Stimulated activated CD4-positive, alpha-beta T cell treated with anti-CD3 and anti-CD28 coated beads, Interleukin-12 subunit alpha, Interleukin-12 subunit beta, amount 100 ng/mL, for 4 hours (primary cell): ENCODE measurements at places on chromosomes 1 and 21.

DNA sequence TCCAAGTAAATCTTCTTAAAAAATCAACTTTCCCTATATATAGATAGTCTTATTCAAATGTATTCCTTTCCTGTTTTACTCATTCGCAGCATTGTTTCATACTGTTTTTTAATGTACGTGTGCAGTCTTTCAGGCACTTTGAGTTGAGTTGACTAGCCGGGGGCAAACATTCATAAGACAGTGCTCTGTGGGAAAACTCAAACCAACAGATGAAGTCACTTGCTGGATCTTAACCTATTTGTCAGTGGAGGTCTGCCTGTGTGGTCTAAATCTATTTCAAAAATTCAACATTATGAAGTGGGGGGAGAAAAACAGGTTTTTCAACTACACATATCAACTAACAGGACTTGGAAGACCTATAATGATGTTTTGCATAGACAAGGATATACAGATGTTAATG is 6.2 kb downstream of the HSD11B1 start:
- no peak for DNase-seq

- DNase-seq = no peak
Measured at GRCh38 chr21:45299864-45300785, 12.4 kb upstream of the POFUT2 start.

- no peak for DNase-seq
Measured at GRCh38 chr1:172616636-172617035, 42.3 kb upstream of the FASLG start.

DNA sequence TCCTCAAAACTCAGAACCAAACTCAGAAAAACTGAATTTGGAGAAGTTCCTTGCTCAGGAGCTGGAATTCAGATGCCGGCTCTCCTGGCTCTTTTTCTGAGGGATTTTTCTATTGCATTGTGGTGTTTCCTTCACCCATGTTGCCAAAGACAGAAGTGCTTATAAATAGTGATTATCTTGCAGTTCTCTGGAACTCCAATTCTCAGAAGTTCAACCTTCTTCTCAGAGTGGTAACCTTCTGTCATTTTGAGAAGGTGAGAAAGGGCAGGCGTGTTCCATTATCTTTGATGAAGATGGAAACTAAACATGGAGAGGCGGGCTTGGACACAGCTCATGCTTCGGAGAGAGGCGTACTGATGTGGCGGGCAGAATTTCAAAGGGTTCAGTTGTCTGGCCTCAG is 12.4 kb upstream of the ETV3 start:
- DNase-seq = no peak

DNA sequence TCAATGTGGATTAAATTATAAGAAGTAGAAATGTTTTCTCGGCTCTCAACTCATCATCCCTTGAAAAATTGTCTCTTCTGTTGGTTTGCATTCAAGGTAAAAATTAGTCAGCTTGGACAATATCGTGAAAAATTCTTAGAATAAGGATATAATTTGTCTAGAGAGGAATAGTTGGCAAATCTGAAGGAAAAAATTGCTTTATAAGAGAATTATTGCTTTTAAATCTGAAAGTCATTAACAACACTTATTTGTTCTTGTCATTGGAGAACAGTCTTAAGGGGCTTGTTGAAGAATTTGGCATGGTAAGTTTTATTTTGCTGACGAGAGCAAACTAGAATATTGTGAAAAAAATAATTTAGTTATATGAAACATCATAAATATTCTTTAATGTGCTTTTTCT is 26.4 kb downstream of the ANGPTL1 start:
- no peak for DNase-seq

DNA sequence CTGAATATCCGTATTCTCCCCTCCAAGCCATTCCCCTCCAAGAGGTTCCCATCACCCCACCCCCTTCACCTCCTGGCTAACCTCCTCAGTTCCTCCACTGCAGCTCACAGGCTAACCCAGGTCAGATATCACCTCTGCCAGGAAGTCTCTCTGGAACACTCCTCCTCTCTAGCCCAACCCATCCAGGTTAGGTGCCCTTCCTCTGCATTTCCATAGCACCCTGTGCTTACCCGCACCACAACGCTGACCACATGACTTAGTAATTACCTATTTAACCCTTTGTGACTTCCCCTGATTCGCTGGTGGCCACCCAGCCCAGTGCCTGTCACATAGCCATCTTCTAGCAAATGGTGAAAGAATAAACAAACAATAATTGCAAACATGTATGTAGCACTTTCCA is 49.5 kb upstream of the IFFO2 start:
- DNase-seq = no peak

- DNase-seq = no peak
Measured at GRCh38 chr1:46153228-46153627, 20.8 kb upstream of the PIK3R3 start.

DNA sequence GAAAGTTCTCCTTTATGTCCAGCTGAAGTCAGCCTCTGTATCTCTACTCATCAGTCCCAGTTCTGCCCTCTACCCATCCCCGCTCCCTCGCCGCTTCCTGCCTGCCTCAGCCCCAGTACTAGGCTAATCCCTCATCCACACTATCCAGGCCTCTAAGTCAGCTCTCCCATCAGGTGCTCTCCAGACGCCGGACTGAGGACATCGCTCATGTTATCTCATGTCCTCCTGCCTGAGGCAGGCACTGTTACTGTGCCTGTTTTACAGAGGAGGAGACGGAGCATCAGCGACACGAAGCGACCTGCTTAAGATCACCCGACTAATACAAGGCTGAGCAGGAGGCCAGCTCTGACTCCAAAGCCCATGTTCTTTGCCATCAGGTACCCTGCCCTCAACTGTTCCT is 57.3 kb upstream of the RUNX3 start:
- DNase-seq = no peak

DNA sequence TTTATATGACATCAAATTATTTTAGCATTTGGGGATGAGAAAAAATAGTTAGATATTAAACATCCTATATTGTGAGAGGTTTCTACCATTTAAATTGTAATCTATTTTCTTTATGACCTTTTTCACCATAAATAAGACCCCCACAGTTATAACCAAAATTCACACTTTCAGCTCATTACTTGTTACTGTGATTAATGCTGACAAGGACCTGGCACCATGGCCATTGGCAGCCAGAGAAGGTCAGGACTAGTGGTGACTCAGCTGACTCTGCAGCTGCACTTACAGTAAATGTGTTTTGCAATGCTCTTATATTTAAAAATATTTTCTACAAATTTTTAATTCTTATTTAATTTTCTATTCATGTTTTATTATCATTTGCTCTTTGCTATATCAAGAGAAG is 133.3 kb upstream of the C1orf105 start:
- DNase-seq = no peak
